ENCODE measurements at places on chromosomes 3 and 15. TPM values are rescaled to one million over a fixed set of nuclear protein-coding genes. Genes with fewer than 3 reads are reported as not detected.

The ELL3 gene
- 15.0 TPM for total RNA-seq

The FBXO40 gene
- not detected for total RNA-seq

GRCh38 chr3:69386556-69387385 lies 883 bp upstream of the FRMD4B start:
- no peak overlapping the region for H3K4me3 ChIP-seq
- H3K4me1 ChIP-seq = no peaks in the 10 kb centered on the region
- no peaks in the 10 kb centered on the region for H3K36me3 ChIP-seq

DNA sequence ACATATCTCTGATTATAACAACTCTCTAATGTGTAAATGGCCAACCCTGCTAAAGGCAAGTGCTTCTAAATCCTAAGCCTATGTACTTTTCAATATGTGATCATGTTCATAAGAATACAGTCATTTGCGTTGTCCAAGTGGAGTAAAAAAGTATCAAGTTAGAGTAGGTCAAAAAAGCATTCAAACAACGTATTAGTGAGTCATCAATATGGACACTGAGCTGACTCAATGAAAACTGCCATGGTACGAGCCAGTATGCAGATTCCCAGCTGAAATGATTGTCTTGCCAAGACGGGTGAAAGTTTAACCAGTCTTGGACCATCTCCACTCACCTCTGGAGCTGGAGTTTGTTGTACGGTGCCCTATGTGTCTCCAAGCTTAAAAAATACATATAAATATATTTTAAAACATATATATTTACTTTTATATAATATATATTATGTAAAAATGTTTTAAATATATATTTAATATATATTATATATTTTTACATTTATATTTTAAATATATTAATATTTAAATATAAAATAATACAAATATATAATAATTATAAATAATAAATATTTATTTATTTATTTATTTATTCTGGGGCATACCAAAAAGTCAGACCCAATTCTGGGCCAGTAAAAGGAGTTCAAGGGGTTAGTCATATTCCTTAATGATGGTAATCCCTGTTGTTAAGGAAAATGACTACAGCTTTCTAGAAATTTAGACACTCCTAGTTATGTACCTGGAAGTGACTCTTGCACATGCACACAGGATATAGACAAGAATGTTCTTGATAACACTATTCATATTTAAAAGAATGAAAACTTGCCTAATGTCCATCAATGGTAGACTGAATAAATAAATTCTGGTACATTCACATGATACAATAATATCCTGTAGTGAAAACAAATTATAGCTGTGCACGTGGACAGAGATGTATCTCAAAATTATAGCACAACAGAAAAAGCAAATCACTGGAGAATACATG lies 27.2 kb downstream of the PLSCR4 start:
- DNase-seq = no peak
- no peak overlapping the region for H3K4me3 ChIP-seq
- H3K36me3 ChIP-seq = no peaks in the 10 kb centered on the region
- H3K27me3 ChIP-seq = no peaks in the 10 kb centered on the region

The GOLGA8H gene
- total RNA-seq = 0.23 TPM

The STAC gene
- not detected for total RNA-seq

GRCh38 chr15:63402498-63403253 lies 21.0 kb upstream of the CA12 start:
- H3K4me1 ChIP-seq = no peaks in the 10 kb centered on the region
- H3K4me3 ChIP-seq = no peak overlapping the region
- H3K27ac ChIP-seq = no peak overlapping the region

- no peaks in the 10 kb centered on the region for H3K36me3 ChIP-seq
- no peak overlapping the region for H3K4me3 ChIP-seq
- no peaks in the 10 kb centered on the region for H3K4me1 ChIP-seq
- no peak overlapping the region for H3K27ac ChIP-seq
Observed at GRCh38 chr3:174581558-174581957, 277.6 kb upstream of the NAALADL2 start.

GRCh38 chr3:156772588-156773206 lies 53.5 kb upstream of the LEKR1 start:
- no peak overlapping the region for H3K4me3 ChIP-seq
- DNase-seq = no peak
- H3K36me3 ChIP-seq = no peaks in the 10 kb centered on the region

The ST8SIA2 gene
- not detected for total RNA-seq

DNA sequence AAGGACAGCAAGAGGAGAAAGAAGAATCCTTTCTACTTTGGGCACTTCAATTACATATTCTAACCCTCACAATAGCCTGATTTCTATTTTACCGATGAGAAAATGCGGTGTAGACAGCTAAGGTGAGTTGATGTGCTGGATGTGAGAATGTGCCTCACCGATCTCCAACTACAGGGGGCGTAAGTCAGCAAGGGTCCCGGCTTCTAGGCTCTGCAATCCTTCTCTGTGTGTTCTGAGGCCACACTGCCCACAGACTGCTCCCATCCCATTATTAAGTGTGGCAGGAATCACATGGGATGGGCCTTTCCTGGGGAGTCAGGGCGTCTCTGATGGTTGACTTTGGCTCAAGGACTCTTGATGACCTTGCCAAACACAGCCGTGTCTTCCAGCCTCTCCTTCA lies 23.6 kb upstream of the RPL35A start:
- DNase-seq = no peak
- no peak overlapping the region for H3K4me3 ChIP-seq
- no peaks in the 10 kb centered on the region for H3K4me1 ChIP-seq

GRCh38 chr3:111331912-111332311 lies 210.1 kb upstream of the CD96 start:
- H3K27me3 ChIP-seq = no peaks in the 10 kb centered on the region
- no peaks in the 10 kb centered on the region for H3K36me3 ChIP-seq

The ITIH1 gene
- total RNA-seq = 0.33 TPM

- DNase-seq = no peak
- no peaks in the 10 kb centered on the region for H3K27me3 ChIP-seq
- H3K4me1 ChIP-seq = peaks cover 38% of the 10 kb centered on the region
Observed at GRCh38 chr15:77022646-77023575, 28.0 kb downstream of the PSTPIP1 start.

DNA sequence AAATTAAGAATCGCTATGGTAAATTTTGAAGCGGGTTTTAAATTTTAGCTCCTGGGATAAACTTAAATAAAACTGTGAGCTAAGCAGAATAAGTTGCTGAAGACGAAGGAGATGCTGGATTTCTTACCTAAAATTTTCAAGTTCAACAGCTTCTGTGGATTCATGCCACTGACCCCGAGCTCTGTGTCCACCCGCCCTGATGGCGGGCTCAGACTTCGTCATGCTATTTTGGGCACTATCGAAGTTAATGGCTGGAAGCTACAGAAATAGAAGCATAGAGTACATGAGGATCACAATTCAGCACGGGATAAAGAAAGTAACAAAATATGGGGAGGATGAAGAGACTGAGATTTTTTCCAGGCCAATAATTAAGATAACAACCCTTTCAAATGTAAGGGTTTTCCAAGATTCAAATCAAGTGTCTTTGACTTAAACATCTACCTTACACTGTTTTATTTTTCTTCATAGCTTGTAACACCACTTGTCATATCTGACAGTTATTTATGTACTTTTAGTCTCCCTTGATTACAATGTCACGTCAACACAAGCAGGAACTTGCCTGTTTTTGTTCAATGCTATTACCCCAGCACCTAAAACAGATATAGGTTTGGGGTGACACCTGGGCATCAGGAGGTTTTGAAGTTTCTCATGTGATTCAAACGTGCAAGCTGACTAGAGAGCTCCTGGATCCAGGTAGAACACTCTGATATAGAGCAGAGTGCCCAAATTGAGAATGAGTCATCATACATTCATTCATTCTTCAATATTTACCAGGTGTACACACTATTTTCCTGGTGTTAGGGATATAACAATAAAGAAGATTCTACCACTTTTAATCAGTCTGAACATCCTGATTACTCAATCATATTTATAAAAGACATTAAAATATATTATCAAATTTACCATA lies 23.0 kb downstream of the NEK10 start:
- H3K27ac ChIP-seq = no peak overlapping the region
- peaks cover 10% of the 10 kb centered on the region for H3K4me1 ChIP-seq
- DNase-seq = no peak
- no peaks in the 10 kb centered on the region for H3K36me3 ChIP-seq
- H3K27me3 ChIP-seq = no peaks in the 10 kb centered on the region

DNA sequence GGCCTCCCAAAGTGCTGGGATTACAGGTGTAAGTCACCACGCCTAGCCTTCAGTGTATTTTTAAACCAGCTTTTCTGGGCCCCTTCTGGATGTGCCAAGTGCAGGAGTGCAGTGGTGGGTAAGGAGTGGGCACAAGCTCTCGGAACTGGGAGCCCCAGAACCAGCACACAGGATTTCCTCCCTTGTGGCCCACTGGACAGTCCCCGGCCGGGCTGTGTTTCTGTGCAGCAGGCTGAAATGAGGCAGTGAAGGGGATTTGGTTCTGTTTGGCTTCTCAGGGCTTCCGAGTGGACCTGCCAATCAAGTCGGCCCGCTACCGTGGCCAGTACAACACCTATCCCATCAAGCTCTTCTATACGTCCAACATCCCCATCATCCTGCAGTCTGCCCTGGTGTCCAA lies 14.4 kb downstream of the SEC61A1 start:
- peaks cover 64% of the 10 kb centered on the region for H3K36me3 ChIP-seq
- no peaks in the 10 kb centered on the region for H3K4me1 ChIP-seq
- H3K4me3 ChIP-seq = no peak overlapping the region
- H3K27me3 ChIP-seq = no peaks in the 10 kb centered on the region

- no peak overlapping the region for H3K27ac ChIP-seq
- H3K27me3 ChIP-seq = no peaks in the 10 kb centered on the region
- H3K4me3 ChIP-seq = no peak overlapping the region
- no peaks in the 10 kb centered on the region for H3K36me3 ChIP-seq
Observed at GRCh38 chr3:38458796-38459498, 5.3 kb downstream of the ACVR2B start.

GRCh38 chr3:123431658-123432324 lies 17.1 kb downstream of the ADCY5 start:
- peaks cover 4% of the 10 kb centered on the region for H3K27me3 ChIP-seq
- no peaks in the 10 kb centered on the region for H3K36me3 ChIP-seq
- DNase-seq = no peak
- H3K4me3 ChIP-seq = no peak overlapping the region
- H3K27ac ChIP-seq = no peak overlapping the region

The UCN2 gene
- total RNA-seq = not detected

GRCh38 chr3:159616234-159616825 lies 372.3 kb upstream of the IL12A start:
- H3K4me3 ChIP-seq = no peak overlapping the region
- no peak for DNase-seq
- H3K27me3 ChIP-seq = no peaks in the 10 kb centered on the region

The ZNF621 gene
- 16.4 TPM for total RNA-seq

The ALDH1L1 gene
- 0.46 TPM for total RNA-seq

- H3K4me1 ChIP-seq = no peaks in the 10 kb centered on the region
- H3K4me3 ChIP-seq = no peak overlapping the region
- no peak for DNase-seq
- no peaks in the 10 kb centered on the region for H3K36me3 ChIP-seq
- no peaks in the 10 kb centered on the region for H3K27me3 ChIP-seq
Observed at GRCh38 chr3:81476692-81477091, 284.8 kb downstream of the GBE1 start.

- no peaks in the 10 kb centered on the region for H3K27me3 ChIP-seq
- H3K36me3 ChIP-seq = no peaks in the 10 kb centered on the region
- H3K4me1 ChIP-seq = no peaks in the 10 kb centered on the region
Observed at GRCh38 chr3:159356606-159357005, 554.8 kb downstream of the MFSD1 start.

GRCh38 chr3:67524046-67524445 lies 130.4 kb downstream of the SUCLG2 start:
- no peak overlapping the region for H3K4me3 ChIP-seq
- no peaks in the 10 kb centered on the region for H3K36me3 ChIP-seq
- H3K27ac ChIP-seq = no peak overlapping the region
- H3K4me1 ChIP-seq = no peaks in the 10 kb centered on the region
- no peak for DNase-seq

The TRAIP gene
- total RNA-seq = 23.7 TPM

DNA sequence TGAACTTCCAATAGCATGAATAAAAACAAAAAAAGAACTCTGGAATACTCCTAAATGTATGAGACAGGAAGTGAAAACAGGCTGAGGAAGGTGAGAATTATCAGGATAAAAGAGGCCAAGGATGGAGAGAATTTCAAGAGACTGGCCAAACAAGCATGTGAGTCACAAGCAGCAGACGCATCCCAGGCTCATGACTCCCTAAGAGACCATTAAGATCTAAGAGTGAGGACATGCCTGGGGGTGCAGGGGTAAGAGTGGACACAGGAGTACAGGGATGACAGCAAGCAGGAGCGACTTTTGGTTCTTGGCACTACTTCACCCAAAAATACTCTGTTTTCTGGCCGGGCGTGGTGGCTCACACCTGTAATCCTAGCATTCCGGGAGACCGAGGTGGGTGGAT lies 7.1 kb downstream of the SCAMP2 start:
- no peaks in the 10 kb centered on the region for H3K27me3 ChIP-seq
- peaks cover 19% of the 10 kb centered on the region for H3K36me3 ChIP-seq
- no peak for DNase-seq

GRCh38 chr3:58471025-58471887 lies 20.6 kb upstream of the KCTD6 start:
- peaks cover 6% of the 10 kb centered on the region for H3K4me1 ChIP-seq
- no peak overlapping the region for H3K27ac ChIP-seq
- no peak overlapping the region for H3K4me3 ChIP-seq
- H3K36me3 ChIP-seq = no peaks in the 10 kb centered on the region
- no peak for DNase-seq

The PODXL2 gene
- total RNA-seq = 22.2 TPM

The GOLGA6A gene
- total RNA-seq = not detected

The SERINC4 gene
- total RNA-seq = 0.13 TPM

The CKMT1A gene
- total RNA-seq = not detected

GRCh38 chr3:182527745-182528144 lies 265.6 kb upstream of the ATP11B start:
- H3K36me3 ChIP-seq = no peaks in the 10 kb centered on the region
- H3K4me1 ChIP-seq = no peaks in the 10 kb centered on the region
- no peak overlapping the region for H3K27ac ChIP-seq
- H3K27me3 ChIP-seq = peaks cover 2% of the 10 kb centered on the region
- no peak overlapping the region for H3K4me3 ChIP-seq
- no peak for DNase-seq

DNA sequence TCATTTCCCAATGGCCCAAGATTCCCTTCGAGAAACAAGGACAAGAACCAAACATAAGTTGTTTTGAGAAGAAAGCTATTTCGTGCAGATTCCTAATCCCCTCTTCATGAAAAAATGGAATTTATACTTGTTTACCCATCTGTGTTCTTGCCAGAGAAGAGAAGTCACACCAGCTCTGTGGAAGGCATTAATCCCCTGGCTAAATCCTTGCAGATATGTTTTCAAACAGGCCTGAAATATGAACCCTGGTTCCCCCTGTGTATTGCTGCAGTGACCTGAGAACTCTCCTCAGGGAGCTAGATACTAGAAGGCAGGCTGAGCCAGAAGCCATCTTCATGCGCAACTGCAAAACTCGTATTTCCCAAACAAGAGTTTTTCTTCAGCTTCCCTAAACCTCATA lies 337.7 kb downstream of the NEK10 start:
- H3K4me1 ChIP-seq = no peaks in the 10 kb centered on the region
- H3K36me3 ChIP-seq = no peaks in the 10 kb centered on the region
- H3K27me3 ChIP-seq = no peaks in the 10 kb centered on the region
- no peak for DNase-seq
- H3K4me3 ChIP-seq = no peak overlapping the region
- H3K27ac ChIP-seq = no peak overlapping the region

Data from GM12878 (cell line).